ENCODE measurements at places on chromosomes 5 and 9. TPM values are rescaled to one million over a fixed set of nuclear protein-coding genes. Genes with fewer than 3 reads are reported as not detected.

CCDC187 gene
- not detected for total RNA-seq

SPINK4 gene
- total RNA-seq, result not detected

MUSK gene
- total RNA-seq, result not detected

CDC20B gene
- total RNA-seq, result not detected

OR1J2 gene
- total RNA-seq, result not detected

CCDC183 gene
- 0.46 TPM for total RNA-seq

DNAH5 gene
- total RNA-seq, result not detected

SPINK7 gene
- not detected for total RNA-seq

ZNF300 gene
- 0.79 TPM for total RNA-seq

FOXD4 gene
- not detected for total RNA-seq

GABRA6 gene
- not detected for total RNA-seq

GFPT2 gene
- total RNA-seq, result not detected

DAPK1 gene
- 0.24 TPM for total RNA-seq

RFX3 gene
- 13.3 TPM for total RNA-seq

RETREG1 gene
- total RNA-seq, result 48.0 TPM

LEAP2 gene
- 4.0 TPM for total RNA-seq

CCNI2 gene
- total RNA-seq, result 8.4 TPM

SPATA31A3 gene
- total RNA-seq, result not detected

ENTPD8 gene
- not detected for total RNA-seq

Measured in activated naive CD4-positive, alpha-beta T cell treated with anti-CD3 and anti-CD28 coated beads, Interleukin-2, amount 10 ng/mL, durations not matched to agents 5 hours and 36 hours (primary cell).